ENCODE measurements at places on chromosomes 16 and 17.

- no peak overlapping the region for H3K27ac ChIP-seq
- no peak for DNase-seq
- H3K36me3 ChIP-seq = no peaks in the 10 kb centered on the region
- H3K27me3 ChIP-seq = no peaks in the 10 kb centered on the region
- no peak overlapping the region for H3K4me3 ChIP-seq
Measured at GRCh38 chr17:64706224-64707049, 44.3 kb upstream of the SMURF2 start.

DNA sequence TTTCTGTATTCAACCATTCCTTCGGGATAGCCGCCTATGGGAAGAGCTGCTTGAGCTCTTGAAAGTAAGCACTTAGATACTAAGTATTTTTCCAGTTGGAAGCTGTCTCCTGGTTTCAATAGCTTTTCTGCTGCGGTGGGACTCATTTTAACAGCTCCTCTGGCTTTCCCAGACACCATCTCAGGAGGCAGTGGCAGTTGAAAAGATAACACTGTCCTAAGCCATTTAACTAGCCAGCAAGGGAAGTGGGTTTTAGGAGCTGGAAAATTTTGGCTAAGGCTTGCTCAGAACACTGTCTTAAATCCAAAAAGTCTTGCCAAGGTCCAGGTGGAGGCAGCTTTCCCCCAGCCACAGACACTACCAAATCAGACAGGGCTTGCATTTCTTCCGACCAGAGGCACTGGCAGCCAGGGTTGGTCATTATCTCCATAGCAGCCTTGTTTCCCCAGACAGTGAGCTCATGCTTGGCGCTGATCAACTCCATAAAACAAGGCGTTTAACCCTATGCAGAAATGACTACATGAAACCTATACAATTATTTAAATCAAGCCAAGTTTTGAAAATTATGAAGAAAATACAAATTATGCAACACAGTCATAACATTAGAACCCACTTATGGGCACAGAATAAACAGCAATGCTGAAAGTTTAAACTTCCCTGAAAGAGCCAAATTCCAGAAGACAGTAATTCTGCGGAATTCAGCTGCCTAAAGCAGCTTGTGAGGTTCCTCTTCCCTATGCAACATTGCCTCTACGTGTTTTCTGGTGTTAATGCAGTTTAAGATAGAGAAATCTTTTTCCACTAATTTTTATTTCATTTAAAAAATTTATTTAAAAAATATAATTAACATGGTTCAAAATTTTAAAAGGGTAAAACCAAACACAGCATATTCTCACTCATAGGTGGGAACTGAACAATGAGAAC lies 25.0 kb downstream of the GABARAPL2 start:
- no peak for DNase-seq
- H3K36me3 ChIP-seq = peaks cover 39% of the 10 kb centered on the region
- H3K4me1 ChIP-seq = peaks cover 18% of the 10 kb centered on the region
- no peak overlapping the region for H3K27ac ChIP-seq

DNA sequence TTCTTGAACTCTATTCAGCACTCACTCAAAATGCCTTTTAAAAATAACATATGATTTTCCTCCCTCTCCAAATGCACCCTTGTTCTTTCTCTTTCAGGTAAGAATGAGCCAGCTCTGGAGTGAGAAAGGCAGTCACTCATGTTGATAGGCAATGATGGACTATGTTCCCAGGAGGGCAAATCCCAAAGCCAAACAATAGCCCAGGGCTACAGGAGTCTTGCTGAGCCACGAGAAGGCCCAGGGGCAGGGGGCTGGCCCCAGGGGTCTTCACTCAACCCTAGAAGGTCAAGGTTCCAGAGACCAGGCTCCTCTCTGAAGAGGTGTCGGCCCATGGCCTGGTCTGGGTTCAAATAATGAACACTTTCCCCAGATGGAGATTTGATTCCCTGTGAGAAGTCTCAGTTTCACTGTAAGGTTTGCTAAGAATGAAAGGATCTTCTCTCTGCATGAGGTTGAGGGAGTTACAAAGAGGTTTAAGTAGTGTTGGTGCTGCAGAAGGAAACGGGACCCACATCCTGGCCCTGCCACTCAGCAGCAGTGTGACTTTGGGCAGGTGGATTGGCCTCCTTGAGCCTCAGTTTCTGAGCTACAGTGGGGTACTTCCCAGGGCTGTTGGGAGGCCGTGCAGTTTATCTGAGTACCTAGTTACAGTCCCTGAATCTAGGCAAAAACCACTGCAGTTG lies 49.0 kb downstream of the RTN4RL1 start:
- no peak overlapping the region for H3K27ac ChIP-seq
- peaks cover 15% of the 10 kb centered on the region for H3K27me3 ChIP-seq
- H3K36me3 ChIP-seq = no peaks in the 10 kb centered on the region
- H3K4me3 ChIP-seq = no peak overlapping the region

- DNase-seq = no peak
- no peaks in the 10 kb centered on the region for H3K36me3 ChIP-seq
- H3K4me1 ChIP-seq = peaks cover 2% of the 10 kb centered on the region
Measured at GRCh38 chr17:40473573-40474365, 27.7 kb downstream of the TNS4 start.

DNA sequence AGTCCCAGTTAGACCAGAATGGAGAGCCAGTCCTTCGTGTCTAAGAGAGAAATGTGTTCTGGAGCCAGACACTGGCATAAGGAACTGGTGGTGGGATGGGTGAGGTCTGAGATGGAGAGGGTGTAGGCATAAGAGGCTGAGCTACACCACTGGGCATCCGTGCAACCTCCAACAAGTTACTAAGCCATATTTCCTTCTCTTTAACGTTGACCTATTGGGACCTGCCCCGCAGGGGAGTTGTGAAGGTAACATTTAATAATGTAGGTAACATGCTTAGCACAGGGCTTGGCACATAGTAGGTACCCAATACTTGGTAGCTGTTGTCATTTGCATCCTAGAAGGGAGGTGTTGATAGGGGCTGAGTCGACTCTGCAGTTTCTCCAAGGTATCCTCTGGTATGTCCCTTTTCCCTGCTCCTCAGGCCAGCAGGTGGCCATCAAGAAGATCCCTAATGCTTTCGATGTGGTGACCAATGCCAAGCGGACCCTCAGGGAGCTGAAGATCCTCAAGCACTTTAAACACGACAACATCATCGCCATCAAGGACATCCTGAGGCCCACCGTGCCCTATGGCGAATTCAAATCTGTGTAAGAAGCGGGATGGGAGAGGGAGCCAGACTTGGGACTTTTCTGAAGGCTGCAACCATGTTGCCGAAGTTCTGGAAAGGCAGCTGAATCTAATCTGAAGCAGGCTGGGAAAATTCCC lies 1.2 kb downstream of the MAPK7 start:
- peak overlapping the region; percentile 93 for H3K4me3 ChIP-seq
- DNase-seq = no peak
- peaks cover 7% of the 10 kb centered on the region for H3K4me1 ChIP-seq
- H3K36me3 ChIP-seq = peaks cover 60% of the 10 kb centered on the region

DNA sequence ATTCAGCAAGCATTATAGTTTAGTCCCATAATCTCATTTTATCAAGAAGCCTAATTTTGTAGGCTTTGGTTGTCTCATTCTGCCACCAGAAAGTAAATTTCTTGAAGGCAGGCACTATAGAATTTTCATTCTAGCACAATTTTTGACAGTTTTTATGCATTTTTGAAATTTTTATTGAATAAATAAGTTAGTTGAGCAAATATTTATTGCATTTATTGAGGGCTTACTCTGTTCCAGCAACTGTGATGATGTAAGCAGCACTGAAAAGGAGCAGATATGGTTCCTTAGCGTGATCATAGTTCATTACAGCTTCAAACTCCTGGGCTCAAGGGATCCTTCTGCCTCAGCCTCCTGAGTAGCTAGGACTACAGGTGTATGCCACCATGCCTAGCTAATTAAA lies 34.2 kb downstream of the PPM1E start:
- H3K4me1 ChIP-seq = no peaks in the 10 kb centered on the region
- H3K36me3 ChIP-seq = no peaks in the 10 kb centered on the region
- DNase-seq = no peak
- no peaks in the 10 kb centered on the region for H3K27me3 ChIP-seq
- H3K4me3 ChIP-seq = no peak overlapping the region

- no peaks in the 10 kb centered on the region for H3K4me1 ChIP-seq
- H3K36me3 ChIP-seq = no peaks in the 10 kb centered on the region
- peaks cover 99% of the 10 kb centered on the region for H3K27me3 ChIP-seq
- H3K4me3 ChIP-seq = no peak overlapping the region
- DNase-seq = no peak
Measured at GRCh38 chr17:48624544-48625494, 1.3 kb downstream of the HOXB9 start.

DNA sequence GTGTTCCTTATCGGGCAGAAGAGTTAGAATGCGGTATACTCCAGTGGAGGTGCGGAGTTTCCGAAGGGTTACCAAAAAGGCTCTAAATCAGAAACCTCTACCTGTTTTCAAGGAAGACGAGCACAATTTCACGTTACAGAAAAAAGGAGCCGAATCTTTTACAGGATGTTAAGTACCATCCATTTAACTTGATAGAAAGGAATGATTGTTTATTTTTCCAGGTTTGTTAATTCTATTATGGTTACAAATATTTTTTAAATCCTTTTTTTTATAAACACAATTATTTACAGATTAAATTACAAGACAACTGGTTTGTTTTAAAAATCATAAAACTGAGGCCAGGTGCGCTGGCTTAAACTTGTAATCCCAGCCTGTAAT lies 18.2 kb downstream of the ZNF213 start:
- H3K4me1 ChIP-seq = peaks cover 9% of the 10 kb centered on the region
- no peak for DNase-seq
- H3K27ac ChIP-seq = no peak overlapping the region
- peaks cover 12% of the 10 kb centered on the region for H3K27me3 ChIP-seq
- H3K36me3 ChIP-seq = no peaks in the 10 kb centered on the region

- no peaks in the 10 kb centered on the region for H3K4me1 ChIP-seq
- no peak overlapping the region for H3K4me3 ChIP-seq
- no peak for DNase-seq
- no peak overlapping the region for H3K27ac ChIP-seq
- no peaks in the 10 kb centered on the region for H3K36me3 ChIP-seq
Measured at GRCh38 chr16:83963277-83964119, 4.5 kb upstream of the NECAB2 start.

- no peaks in the 10 kb centered on the region for H3K36me3 ChIP-seq
- no peak overlapping the region for H3K4me3 ChIP-seq
- DNase-seq = no peak
- no peak overlapping the region for H3K27ac ChIP-seq
- peaks cover 20% of the 10 kb centered on the region for H3K4me1 ChIP-seq
Measured at GRCh38 chr16:67400901-67401300, 7.6 kb upstream of the TPPP3 start.

DNA sequence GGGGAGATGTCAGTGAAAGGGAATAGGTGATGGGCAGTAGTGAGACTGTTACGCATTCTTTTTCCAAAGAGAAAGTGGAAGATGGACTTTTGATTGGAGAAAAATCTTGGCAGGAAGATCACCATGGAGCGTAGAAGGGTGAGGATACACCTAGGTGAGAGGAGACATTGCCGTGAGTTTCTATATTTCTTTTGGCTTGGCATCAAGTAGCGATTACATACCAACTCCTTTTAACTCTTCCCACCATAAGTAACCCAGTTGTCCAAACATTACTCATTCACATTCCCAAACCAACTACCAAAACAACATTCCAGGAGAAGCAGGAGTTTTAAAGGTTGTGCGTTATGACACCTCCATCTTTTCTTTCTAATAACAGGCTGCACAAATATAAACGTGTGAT lies 10.7 kb upstream of the KRT28 start:
- peaks cover 2% of the 10 kb centered on the region for H3K27me3 ChIP-seq
- H3K4me3 ChIP-seq = no peak overlapping the region
- no peak for DNase-seq
- no peaks in the 10 kb centered on the region for H3K36me3 ChIP-seq
- no peak overlapping the region for H3K27ac ChIP-seq
- no peaks in the 10 kb centered on the region for H3K4me1 ChIP-seq

GRCh38 chr17:32100971-32101631 lies 41.2 kb upstream of the RHOT1 start:
- no peak overlapping the region for H3K27ac ChIP-seq
- H3K4me1 ChIP-seq = peaks cover 4% of the 10 kb centered on the region
- no peaks in the 10 kb centered on the region for H3K36me3 ChIP-seq
- no peak for DNase-seq
- H3K4me3 ChIP-seq = no peak overlapping the region
- H3K27me3 ChIP-seq = no peaks in the 10 kb centered on the region

- H3K27me3 ChIP-seq = no peaks in the 10 kb centered on the region
- no peak overlapping the region for H3K27ac ChIP-seq
- H3K4me3 ChIP-seq = no peak overlapping the region
- H3K36me3 ChIP-seq = no peaks in the 10 kb centered on the region
Measured at GRCh38 chr17:74386386-74386785, 19.1 kb downstream of the GPR142 start.

DNA sequence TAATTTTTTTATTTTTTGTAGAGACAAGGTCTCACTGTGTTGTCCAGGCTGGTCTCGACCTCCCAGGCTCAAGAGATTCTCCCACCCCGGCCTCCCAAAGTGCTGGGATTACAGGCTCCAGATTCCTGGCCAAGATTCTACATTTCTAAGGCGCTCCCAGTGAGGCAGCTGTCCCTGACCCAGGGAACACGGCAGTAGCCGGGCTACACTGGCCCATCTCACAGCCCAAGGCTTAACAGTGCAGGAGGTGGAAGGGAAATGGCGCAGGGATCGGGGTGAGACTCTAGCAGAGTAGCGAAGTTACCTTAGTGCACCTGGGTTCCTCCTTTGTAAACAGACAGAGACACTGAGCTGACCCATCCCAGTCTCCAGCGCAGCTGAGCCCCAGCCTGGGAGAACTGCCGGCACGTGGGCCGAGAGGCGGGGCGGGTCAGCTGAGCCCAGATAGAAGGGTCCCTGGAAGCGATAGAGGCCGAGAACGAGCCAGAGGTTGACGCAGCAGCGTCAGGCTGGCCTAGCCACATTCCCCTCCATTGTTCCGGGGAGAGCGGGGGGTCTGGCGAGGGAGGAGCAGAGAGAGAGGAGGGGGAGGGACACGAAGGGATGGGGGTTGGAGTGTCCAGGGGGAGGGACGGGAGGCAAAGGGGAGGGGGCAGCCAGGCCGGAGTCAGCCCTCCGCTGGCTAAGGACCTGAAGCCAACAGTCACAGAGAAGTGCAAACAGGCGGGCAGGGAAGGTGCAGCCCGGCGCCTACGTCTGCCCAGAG lies 2.5 kb downstream of the CARHSP1 start:
- no peaks in the 10 kb centered on the region for H3K27me3 ChIP-seq
- peak overlapping the region; percentile 76 for H3K27ac ChIP-seq
- peaks cover 37% of the 10 kb centered on the region for H3K36me3 ChIP-seq
- H3K4me1 ChIP-seq = peaks cover 28% of the 10 kb centered on the region
- DNase-seq = peak; percentile 94

- H3K4me3 ChIP-seq = no peak overlapping the region
- no peak overlapping the region for H3K27ac ChIP-seq
- no peaks in the 10 kb centered on the region for H3K27me3 ChIP-seq
- DNase-seq = no peak
Measured at GRCh38 chr16:1439058-1439698, 5.2 kb downstream of the CCDC154 start.

- no peak overlapping the region for H3K4me3 ChIP-seq
- no peak overlapping the region for H3K27ac ChIP-seq
- H3K36me3 ChIP-seq = no peaks in the 10 kb centered on the region
- no peak for DNase-seq
Measured at GRCh38 chr17:40577611-40578065, 12.4 kb upstream of the CCR7 start.

All from neuronal stem cell (in vitro differentiated cells).